Substantia nigra (tissue), 51 donors: ENCODE measurements at places on chromosomes 16 and 17.

- no peak for DNase-seq
These were observed 33.5 kb downstream of the ABCC6 start for GRCh38 chr16:16189842-16190241.

DNA sequence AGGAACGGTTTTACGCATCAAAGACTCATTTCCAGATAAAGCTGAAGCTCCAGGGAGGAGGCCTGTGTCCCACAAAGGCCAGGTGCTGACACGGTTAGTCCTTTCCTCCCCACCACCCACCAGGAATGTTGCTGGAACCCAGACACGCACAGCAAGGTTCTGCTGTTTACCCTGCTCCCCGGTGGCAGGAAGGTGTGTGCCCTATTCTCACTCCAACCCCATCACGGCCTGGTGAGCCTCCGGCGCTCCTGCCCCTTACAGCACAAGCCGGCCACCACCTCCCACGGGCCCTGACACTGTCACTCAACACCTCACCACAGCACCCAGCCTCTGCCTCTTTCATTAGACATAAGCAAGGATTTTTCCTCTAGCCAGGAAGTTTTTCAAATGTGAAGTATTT lies 47.8 kb downstream of the ANKRD11 start:
- no peak for DNase-seq

- peak; percentile 73 for DNase-seq
These were observed at the start of gene SLC2A4 for GRCh38 chr17:7281074-7281952. TSS of gene SLC2A4 (plus strand) at chr17:7281718. CDS start at chr17:7281935, 217 bp downstream.

DNA sequence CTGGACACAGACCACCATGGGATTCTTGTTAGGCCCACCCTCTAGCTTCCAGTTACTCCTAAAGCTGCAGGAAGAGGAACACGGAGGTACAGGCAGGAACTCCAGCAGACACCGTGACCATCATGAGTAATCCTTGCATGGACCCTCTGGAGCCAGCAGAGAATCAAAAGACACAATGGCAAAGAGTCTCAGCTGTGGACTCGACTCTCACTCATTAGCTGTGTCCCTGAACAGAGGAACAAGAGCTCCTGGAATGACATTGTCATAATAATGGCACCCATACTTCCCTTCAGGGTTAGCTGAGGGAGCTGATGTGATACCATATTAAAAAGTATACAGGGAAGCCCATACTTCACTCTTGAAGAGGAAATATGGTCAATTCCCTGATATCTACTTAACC lies 176.3 kb upstream of the ASIC2 start:
- DNase-seq, result no peak

DNA sequence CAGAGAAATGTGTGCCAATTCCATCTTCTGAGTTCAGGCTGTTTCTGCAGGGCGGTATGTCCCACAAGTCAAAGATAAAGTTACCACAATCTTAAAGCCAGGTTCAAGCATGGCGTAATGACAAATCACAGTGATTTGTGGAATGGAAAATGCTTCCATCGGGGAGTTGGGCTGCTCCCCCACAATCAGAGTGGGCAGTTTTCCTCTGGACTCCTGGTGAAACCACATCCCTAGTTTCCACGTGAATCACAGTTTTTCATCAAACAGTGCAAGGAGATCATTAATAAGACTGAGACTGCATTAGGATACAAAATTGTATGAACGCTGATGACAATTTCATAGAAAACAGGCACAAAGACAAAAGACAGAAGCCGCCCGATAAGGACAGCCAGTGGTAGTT lies 3.6 kb downstream of the LITAF start:
- no peak for DNase-seq

DNA sequence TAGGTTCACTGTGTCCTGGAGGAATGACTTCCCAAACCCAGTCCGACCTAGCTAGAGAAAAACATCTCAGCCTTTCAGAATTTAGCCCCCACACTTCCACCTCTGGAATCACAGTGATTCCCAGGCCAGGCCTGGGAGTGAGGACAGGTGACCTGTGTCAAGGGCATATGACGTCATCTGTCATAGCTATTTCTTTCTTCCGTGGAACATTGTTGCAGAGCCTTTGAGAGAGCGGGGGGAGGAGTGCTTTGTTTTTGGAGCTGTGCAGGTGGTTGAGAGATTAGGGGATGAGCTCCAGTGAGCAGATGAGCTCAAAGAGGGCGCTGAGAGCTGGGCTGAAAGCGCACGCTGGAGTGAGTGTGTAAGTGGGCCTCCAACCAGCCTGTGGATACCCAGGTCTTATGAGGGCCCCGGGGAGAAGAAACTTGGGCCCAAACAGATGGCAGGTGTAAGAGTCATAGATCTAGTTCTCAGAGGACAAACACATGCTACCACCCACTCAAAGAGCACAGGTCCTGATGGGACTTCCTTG lies 344.8 kb downstream of the SNX29 start:
- no peak for DNase-seq

- DNase-seq, result no peak
These were observed 34.1 kb upstream of the DHX8 start for GRCh38 chr17:43449470-43450248.

GRCh38 chr17:72004011-72004427 lies 116.8 kb upstream of the SOX9 start:
- DNase-seq, result no peak

- no peak for DNase-seq
These were observed 17.9 kb upstream of the TRPV3 start for GRCh38 chr17:3575511-3575910.

- DNase-seq, result no peak
These were observed 966 bp downstream of the SLFN14 start for GRCh38 chr17:35559495-35560210.

- DNase-seq, result no peak
These were observed 1.1 kb upstream of the ZNF200 start for GRCh38 chr16:3235856-3236669.

DNA sequence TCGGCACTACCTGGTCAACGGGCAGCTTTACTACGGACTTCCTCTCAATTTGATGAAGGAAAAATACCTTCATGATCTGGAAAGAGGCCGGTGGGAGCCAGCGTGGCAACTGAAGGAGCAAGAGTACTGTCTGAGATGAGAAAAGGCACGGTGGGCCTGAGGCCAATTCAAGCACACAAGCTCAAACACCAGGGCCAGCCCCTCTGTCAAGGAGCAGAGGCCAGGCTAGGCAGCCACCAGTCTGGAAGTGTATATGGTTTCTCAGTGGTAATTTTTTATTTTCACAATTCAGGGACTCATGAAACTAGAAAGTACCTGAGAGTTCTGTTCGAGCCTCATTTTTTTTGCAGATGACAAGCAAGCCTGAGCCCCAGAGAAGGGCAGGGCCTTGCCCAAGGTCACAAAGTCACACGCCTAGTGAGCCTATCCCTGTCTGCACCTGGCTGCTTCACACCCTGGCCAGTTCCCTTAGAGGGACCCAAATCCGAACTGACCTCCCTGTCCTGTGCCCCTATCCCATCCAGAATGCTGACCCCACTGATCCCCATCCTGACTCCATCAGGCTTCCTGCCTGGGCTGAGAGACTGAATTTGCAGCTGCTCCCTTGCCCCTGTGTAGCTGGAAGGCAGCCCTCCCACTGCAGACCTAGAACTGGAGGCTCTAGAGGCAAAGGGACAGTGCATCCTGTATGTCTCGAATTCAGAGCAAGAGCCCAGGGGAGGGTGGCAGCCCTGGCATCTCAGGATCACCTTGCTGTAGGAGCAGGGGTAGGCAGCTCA lies 4.8 kb upstream of the TBX2 start:
- no peak for DNase-seq

DNA sequence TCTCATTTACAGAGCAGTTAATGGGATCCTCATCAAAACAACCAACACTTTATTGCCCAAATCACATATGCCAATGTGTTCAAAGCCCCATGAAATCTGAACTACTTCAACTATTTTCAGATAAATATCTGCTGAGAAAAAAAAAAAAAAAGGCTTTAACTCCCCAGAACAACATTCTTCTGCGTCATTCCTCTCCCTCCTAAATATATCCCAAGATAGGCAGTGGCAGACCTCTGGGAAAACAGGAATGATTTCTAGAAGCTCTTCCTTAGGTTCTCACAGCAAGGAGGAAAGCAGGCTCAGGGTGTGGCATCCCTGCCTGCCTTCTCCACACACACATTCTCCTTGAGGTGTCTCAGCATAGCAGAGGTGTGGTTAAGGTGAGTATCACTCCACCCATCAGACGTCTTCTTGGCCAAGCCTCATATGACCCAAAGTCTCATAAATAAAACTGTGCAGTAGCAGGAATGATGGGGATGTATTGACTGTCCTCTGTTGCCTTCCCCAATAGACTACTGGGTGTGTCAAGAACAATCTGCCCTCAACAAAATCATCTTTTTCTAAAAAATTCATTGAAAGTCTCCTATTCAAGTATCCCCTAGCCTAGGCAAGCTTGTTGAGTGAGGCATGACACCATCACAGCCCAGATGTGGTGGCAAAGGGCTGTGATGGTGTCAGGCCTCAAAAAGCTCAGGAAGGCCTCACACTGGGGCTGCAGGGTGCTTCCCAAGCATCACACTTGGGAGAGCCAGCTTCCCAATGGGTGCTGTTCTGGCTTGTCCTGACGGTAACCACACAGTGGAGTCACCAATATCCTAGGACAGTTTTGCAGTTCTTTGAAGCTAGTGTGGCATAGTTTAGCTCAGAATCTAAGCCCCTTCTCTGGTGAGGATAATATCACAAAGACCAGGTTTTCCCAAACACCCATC lies 135.4 kb upstream of the SOX9 start:
- no peak for DNase-seq

- DNase-seq, result no peak
These were observed 145.6 kb downstream of the ANKFN1 start for GRCh38 chr17:56298846-56299245.

GRCh38 chr17:73064084-73064938 lies 28.2 kb downstream of the SLC39A11 start:
- DNase-seq, result peak; percentile 27

GRCh38 chr16:88913001-88913612 lies 46.6 kb upstream of the PABPN1L start:
- DNase-seq, result no peak

DNA sequence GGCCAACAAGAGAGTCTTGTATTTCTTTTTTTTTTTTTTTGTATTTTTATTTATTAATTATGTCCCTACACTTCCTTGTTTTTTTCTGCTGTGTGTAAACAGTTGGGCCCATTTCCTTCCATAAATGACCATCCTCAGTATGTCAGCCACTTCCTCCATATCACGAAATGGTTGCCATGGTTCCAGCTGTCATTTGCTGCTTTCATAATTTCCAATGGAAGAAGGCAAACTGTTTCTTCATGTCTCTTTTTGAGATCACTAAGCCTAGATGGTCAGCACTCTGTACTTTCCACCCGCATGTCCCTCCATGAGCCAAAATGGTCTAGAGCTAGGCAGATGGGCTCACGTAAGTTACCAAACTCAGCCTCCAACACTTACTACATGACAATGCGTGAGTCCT lies 133.5 kb upstream of the FOXF1 start:
- DNase-seq, result no peak

- no peak for DNase-seq
These were observed 119.4 kb downstream of the KCNJ2 start for GRCh38 chr17:70288540-70289290.

- peak; percentile 59 for DNase-seq
These were observed 677 bp downstream of the CBX1 start for GRCh38 chr17:48100591-48101011.
